ENCODE measurements at places on chromosomes 2 and 18. TPM values are rescaled to one million over a fixed set of nuclear protein-coding genes. Genes with fewer than 3 reads are reported as not detected.

DNA sequence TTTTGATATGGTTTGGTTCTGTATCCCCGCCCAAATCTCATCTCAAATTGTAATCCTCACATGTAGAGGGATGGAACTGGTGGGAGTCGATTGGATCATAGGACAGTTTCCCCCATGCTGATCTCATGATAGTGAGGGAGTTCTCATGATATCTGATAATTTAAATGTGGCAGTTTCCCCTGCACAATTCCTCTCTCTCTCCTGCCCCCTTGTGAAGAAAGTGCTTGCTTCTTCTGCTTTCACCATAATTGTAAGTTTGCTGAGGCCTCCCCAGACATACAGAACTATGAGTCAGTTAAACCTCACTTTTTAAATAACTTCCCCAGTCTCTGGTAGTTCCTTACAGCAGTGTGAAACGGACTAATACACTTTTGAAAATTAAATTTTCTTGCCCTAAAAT is 12.3 kb upstream of the KCNJ3 start:
- DNase-seq = no peak
- no peak overlapping the region for H3K4me3 ChIP-seq
- no peaks in the 10 kb centered on the region for H3K4me1 ChIP-seq
- no peaks in the 10 kb centered on the region for H3K27me3 ChIP-seq
- H3K36me3 ChIP-seq = no peaks in the 10 kb centered on the region
- H3K27ac ChIP-seq = no peak overlapping the region

LHCGR gene
- not detected for total RNA-seq

DNA sequence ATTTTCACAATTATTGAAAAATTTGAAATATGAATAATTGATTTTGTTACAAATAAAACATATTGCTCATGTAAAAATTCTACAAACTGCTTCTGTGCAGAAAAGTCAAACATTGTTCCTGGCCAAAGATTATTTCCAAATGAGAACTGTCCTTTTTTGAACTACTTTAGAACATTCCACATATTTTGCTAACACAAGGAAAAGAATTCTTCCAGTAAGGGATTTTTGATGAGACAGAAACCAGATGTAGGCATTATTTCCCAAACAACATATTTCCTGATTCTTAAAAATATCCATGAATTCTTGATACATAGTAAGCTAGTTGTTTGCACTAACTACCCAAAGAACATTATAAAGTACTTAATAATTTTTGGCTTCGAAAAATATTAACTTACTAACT is 715.2 kb downstream of the CCDC85A start:
- no peaks in the 10 kb centered on the region for H3K36me3 ChIP-seq
- H3K4me3 ChIP-seq = no peak overlapping the region
- H3K27me3 ChIP-seq = no peaks in the 10 kb centered on the region
- no peak for DNase-seq
- H3K4me1 ChIP-seq = no peaks in the 10 kb centered on the region

FAHD2B gene
- 4.8 TPM for total RNA-seq

- no peak overlapping the region for H3K4me3 ChIP-seq
- H3K27ac ChIP-seq = no peak overlapping the region
- no peaks in the 10 kb centered on the region for H3K27me3 ChIP-seq
- peaks cover 4% of the 10 kb centered on the region for H3K4me1 ChIP-seq
- no peaks in the 10 kb centered on the region for H3K36me3 ChIP-seq
Observed at GRCh38 chr18:62372156-62372555, 47.0 kb downstream of the TNFRSF11A start.

DNA sequence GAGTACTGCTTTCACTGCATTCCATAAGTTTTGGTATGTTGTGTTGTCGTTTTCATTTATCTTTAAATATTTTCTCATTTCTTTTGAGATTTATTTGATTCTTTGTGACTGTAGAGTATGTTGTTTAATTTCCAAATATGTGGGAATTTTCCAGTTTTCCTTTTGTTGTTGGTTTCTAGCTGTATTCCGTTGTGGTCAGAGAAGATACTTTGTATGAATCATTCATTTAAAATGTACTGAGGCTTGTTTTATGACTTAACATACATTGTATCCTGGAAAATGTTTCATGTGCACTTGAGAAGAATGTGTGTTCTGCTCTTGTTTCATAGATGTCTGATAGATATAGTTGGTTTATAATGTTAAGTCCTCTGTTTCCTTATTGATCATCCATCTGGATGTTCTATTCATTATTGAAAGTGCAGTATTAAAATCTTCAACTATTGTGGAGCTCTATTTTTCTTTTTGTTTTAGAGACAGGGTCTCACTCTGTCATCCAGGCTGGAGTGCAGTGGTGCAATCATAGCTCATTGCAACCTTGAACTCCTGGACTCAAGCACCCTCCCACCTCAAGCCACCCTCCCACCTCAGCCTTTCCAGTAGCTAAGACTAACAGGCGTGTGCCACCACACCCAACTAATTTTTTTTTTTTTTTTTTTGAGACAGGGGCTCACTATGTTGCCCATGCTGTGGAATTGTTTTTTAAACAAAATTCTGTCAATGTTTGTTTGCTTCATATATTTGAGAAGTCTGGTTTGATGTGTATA is 96.8 kb downstream of the TAF4B start:
- H3K4me3 ChIP-seq = no peak overlapping the region
- DNase-seq = no peak
- H3K27me3 ChIP-seq = no peaks in the 10 kb centered on the region
- no peaks in the 10 kb centered on the region for H3K36me3 ChIP-seq
- H3K27ac ChIP-seq = no peak overlapping the region

DNA sequence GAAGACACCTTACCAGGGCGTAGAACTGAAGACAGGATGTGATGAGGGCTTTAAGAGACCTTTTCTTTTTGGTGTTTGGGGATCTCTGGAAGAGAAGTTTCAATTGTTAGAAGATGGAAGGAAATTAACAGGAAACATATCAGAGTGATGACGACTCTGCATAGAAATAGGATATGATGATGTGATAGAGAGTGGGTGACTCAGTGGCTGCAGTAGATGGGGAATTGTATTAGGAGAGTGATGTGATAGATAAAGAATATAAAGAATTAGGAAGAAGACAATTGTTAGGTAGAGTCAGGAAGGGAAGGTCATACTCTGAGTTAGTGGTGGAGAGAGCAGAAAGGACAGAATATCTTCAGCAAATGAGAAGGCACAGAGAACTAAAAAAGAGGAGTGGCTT is 593.9 kb downstream of the NYAP2 start:
- no peak for DNase-seq
- no peak overlapping the region for H3K27ac ChIP-seq
- H3K4me3 ChIP-seq = no peak overlapping the region
- H3K36me3 ChIP-seq = no peaks in the 10 kb centered on the region
- no peaks in the 10 kb centered on the region for H3K27me3 ChIP-seq

- no peaks in the 10 kb centered on the region for H3K36me3 ChIP-seq
- DNase-seq = no peak
- H3K27ac ChIP-seq = no peak overlapping the region
- no peaks in the 10 kb centered on the region for H3K27me3 ChIP-seq
- H3K4me3 ChIP-seq = no peak overlapping the region
Observed at GRCh38 chr18:64037812-64038414, 68.0 kb downstream of the SERPINB8 start.

GRCh38 chr2:10495988-10496313 is 47.8 kb upstream of the ODC1 start:
- DNase-seq = no peak
- no peak overlapping the region for H3K27ac ChIP-seq
- peaks cover 31% of the 10 kb centered on the region for H3K4me1 ChIP-seq
- H3K36me3 ChIP-seq = no peaks in the 10 kb centered on the region

- no peaks in the 10 kb centered on the region for H3K4me1 ChIP-seq
- no peak for DNase-seq
- H3K4me3 ChIP-seq = no peak overlapping the region
- no peak overlapping the region for H3K27ac ChIP-seq
- peaks cover 73% of the 10 kb centered on the region for H3K36me3 ChIP-seq
Observed at GRCh38 chr2:27636766-27637165, 7.9 kb downstream of the GPN1 start.

PAX8 gene
- 11.2 TPM for total RNA-seq

GRCh38 chr18:10663750-10664149 is 137.9 kb downstream of the NAPG start:
- H3K27ac ChIP-seq = no peak overlapping the region
- DNase-seq = no peak
- H3K36me3 ChIP-seq = no peaks in the 10 kb centered on the region
- H3K27me3 ChIP-seq = no peaks in the 10 kb centered on the region

- H3K4me3 ChIP-seq = no peak overlapping the region
- no peaks in the 10 kb centered on the region for H3K4me1 ChIP-seq
- DNase-seq = no peak
- no peaks in the 10 kb centered on the region for H3K36me3 ChIP-seq
- no peaks in the 10 kb centered on the region for H3K27me3 ChIP-seq
Observed at GRCh38 chr2:200777275-200777674, 34.4 kb upstream of the BZW1 start.

- no peaks in the 10 kb centered on the region for H3K36me3 ChIP-seq
- no peaks in the 10 kb centered on the region for H3K27me3 ChIP-seq
- H3K4me3 ChIP-seq = no peak overlapping the region
- no peak overlapping the region for H3K27ac ChIP-seq
Observed at GRCh38 chr18:45335282-45336043, 279.8 kb upstream of the SLC14A2 start.

GRCh38 chr2:178478439-178479274 is at the start of gene FKBP7:
TSS of gene FKBP7 (minus strand) at chr2:178478600. CDS start at chr2:178478499, 101 bp downstream.
- no peaks in the 10 kb centered on the region for H3K36me3 ChIP-seq
- H3K4me3 ChIP-seq = peak within 1 kb of the TSS; percentile 61
- peaks cover 18% of the 10 kb centered on the region for H3K4me1 ChIP-seq
- H3K27me3 ChIP-seq = no peaks in the 10 kb centered on the region

DNA sequence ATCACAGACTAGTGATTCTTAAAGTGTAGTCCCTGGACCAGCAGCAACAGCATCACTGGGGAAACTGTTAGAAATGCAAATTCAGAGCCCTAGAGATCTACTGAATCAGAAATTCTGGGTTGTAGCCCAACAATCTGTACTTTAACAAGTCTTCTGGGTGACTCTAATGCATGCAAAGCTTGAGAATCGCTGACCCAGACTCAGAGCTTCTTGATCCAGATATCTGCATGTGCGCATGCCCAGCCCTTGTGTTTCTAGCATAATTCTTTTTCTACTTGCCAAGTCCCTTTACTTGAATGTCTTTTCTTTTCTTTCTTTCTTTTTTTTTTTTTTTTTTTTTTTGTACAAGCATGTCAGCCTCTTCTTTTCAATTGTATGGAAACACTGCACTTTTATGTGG is 60.4 kb downstream of the FIGN start:
- no peaks in the 10 kb centered on the region for H3K36me3 ChIP-seq
- H3K4me3 ChIP-seq = no peak overlapping the region
- no peak overlapping the region for H3K27ac ChIP-seq
- H3K27me3 ChIP-seq = no peaks in the 10 kb centered on the region
- no peak for DNase-seq

DNA sequence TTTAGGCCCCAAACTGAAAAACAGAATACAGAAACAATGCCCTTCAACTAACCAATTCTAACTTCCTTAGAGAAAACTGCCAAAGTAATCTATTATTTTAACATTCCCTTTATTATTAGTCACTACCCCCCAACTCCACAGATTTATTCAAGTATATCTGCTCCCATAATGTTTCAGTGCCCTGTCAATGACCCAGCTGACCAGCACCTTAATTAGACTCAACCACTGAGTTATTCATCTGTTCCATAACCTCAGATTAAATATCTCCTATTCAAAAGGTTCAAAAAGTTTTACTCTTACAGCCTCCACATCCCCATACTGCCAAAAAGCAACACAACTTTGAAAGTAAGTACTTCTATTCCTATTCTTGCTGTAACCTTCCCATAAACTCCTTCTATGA is 202.4 kb downstream of the EXOC6B start:
- H3K36me3 ChIP-seq = no peaks in the 10 kb centered on the region
- DNase-seq = no peak
- H3K27me3 ChIP-seq = no peaks in the 10 kb centered on the region
- H3K4me1 ChIP-seq = no peaks in the 10 kb centered on the region

DNA sequence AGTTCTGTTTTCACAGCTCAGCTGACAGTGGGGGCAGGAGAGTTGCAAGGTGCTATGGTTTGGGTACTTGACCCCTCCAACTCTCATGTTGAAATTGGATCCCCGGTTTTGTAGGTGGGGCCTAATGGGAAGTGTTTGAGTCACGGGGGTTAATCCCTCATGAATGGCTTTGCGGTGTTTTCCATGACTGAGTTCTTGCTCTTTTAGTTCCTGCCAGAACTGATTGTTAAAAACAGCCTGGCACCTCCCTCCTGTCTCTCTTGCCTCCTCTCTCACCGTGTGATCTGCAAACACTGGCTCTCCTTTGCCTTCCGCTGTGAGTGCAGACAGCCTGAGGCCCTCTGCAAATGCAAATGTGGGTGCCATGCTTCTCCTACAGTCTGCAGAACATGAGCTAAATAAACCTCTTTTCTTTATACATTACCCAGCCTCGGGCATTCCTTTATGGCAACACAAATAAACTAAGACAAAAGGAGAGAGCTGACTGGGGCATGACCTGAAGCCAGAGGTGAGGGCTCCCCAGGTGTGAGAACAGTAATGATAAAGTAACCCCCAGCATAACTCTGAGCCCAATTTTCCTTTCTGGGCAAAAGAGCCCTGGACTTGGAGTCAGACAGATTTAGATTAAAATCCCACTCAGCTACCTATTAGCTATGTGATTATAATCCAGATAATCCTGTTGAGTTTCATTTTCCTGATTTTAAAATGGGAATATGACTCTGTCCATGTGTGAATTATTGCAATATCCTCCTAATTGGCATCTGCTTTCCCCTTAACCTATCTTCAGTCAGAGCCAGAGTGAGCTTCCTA is 64.9 kb upstream of the CAPN13 start:
- no peak overlapping the region for H3K4me3 ChIP-seq
- no peak for DNase-seq
- peaks cover 4% of the 10 kb centered on the region for H3K27me3 ChIP-seq

TRABD2A gene
- 21.3 TPM for total RNA-seq

DNA sequence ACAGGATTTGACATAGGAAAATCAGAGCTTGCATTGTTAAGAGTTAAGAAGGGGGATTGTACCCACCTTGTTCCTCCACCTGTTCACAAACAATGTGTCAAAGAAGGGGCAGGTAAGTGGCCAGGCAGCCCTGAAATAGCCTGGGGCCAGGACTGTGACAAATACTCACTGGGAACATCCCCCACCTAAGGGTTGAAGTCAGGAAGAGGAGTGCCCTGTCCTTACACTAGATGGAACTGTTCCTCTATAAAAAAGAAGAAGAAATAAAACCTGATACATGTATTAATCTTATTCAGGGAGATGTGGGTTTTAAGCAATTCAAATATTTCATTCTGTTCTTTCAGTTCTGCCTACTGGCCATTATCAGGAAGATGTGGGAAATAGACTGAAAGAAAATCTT is 41.9 kb downstream of the TACR1 start:
- no peaks in the 10 kb centered on the region for H3K27me3 ChIP-seq
- H3K4me3 ChIP-seq = no peak overlapping the region
- H3K36me3 ChIP-seq = no peaks in the 10 kb centered on the region
- H3K27ac ChIP-seq = no peak overlapping the region
- H3K4me1 ChIP-seq = no peaks in the 10 kb centered on the region
- DNase-seq = no peak

DNA sequence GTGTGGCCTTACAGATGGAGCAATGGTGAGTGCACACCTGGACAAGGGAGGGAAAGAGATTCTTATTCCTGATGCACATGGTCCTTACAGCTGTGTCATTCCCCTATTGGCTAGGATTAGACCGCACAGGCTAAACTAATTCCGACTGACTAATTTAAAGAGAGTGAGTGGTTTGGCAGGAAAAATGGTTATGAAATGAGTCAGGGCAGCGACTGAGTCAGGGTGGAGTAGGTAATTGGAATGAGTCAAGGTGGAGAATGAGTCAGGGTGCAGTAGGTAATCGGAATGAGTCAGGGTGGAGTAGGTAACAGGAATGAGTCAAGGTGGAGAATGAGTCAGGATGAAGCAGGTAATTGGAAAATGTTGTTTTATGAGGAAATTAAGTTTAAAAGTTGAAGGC is 1353.7 kb upstream of the LRRTM1 start:
- no peaks in the 10 kb centered on the region for H3K36me3 ChIP-seq
- no peak overlapping the region for H3K27ac ChIP-seq
- H3K4me1 ChIP-seq = no peaks in the 10 kb centered on the region

Data from transverse colon (tissue), 4 donors.